ENCODE measurements at places on chromosomes 2 and 18.

DNA sequence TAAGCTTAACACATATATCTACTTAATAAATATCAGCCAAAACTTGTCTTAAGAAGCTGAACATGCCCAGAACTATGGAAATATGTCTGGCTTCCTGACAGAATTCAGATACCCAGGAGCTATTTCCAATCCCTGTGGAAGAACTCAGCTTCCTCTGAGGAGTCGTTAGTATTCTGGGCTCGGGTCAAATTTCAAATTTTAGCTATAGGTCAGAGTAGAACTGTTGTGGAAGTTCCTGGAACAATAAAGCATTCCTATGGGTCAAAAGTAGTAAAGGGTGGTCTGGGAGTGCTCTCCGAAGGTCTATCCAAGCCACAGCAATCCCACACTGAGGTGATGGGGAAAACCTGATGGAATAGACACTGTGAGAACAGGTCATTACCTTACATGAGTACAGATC lies 342.7 kb upstream of the CHST9 start:
- no peak for DNase-seq

DNA sequence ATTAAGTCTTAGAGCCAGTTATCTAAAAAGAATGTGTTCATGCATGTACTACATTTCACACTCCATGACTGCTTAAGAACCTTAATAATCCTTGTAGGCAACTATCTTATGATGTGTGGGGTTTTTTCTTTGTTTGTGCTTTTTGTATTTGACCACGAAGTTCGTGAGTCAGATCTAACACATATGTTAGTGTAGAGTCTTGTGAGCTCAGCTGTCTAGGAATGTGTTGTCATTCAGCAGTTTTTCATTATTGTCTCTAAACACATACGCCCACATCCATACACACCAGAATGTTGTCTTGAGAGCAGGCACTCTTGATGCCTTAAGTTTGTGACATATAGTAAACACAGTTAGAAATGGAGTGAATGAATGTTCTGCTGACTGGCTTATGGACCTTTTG lies 38.4 kb downstream of the CAB39 start:
- DNase-seq = no peak

DNA sequence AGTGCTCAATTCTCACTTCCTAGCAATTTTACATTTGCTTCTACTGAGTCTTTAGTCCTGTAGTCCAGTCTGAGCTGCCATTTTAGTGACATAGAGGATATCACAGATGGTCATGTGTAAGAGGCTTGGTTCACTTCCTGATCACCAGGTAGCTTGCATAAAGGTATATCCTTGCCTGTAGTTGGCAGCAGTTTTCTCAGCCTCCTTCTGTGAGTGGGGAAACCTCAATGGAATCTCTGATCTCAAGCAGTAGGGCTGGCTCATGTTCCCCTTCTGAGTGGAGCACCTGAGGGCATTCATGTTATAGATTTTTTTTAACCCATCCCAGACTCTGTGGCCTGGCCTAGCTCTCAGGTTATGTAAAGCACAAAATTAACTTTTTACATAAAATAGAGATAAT lies 278.4 kb downstream of the RDH14 start:
- no peak for DNase-seq

- no peak for DNase-seq
Measured at GRCh38 chr18:13216711-13217465, 1.7 kb upstream of the LDLRAD4 start.

- no peak for DNase-seq
Measured at GRCh38 chr2:189614585-189614984, 34.0 kb upstream of the SLC40A1 start.

DNA sequence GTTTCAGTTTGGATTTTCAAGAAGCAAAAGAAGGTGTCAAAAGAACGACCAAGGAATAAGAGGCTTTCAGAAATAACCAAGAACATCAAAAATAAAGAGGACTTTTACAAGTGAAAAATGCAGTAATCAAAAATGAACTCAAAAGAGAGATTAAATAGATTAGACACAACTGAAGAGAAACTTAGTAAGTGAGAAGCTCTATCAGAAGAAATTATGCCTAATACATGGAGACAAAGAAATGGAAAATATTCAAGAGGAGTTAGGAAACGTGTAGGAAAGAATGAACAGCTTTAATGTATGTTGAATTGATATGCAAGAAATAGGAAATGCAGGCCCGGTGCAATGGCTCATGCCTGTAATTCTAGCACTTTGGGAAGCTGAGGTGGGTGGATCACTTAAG lies 145.8 kb downstream of the ACOXL start:
- no peak for DNase-seq

DNA sequence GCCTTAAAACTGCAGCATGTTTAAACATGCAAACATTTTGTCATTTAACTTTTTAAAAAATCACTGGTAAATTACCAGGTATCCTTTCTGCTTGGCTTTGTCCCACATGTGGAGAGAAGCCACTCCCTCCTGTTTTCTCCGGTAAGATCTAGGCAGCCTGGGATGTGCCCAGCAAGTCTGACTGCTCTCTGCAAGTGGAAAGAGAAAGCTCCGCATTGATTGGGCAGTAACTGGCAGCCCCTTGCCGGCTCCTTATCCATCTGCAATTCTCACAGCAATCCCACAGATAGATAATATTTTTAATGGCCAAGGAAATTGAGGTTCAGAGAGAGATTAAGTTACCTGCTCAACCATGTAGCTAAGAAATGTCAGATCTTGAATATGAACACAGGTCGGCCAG lies 136.1 kb downstream of the TMEM200C start:
- DNase-seq = no peak

- no peak for DNase-seq
Measured at GRCh38 chr2:64615192-64615763, 38.4 kb downstream of the SERTAD2 start.

DNA sequence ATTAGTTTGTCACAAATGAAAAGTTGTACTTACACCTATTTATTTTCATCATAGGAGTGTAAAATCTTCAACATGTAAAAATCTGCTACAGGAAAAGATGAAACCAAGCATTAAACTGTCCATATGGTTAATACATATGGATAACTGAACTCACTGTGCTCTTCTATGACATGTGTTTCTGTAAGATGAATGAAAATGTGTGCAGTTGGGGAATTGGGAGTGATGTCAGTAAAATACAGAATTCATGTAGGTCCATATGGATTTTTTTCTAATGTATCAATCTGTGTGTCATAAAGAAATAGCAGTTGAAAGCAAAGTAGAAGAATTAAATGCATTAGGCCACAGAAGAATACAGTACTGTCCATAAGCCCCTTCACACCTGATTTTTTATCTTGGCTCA lies 178.4 kb upstream of the COL3A1 start:
- DNase-seq = no peak

- DNase-seq = no peak
Measured at GRCh38 chr2:239121600-239122012, 273.7 kb downstream of the TWIST2 start.

DNA sequence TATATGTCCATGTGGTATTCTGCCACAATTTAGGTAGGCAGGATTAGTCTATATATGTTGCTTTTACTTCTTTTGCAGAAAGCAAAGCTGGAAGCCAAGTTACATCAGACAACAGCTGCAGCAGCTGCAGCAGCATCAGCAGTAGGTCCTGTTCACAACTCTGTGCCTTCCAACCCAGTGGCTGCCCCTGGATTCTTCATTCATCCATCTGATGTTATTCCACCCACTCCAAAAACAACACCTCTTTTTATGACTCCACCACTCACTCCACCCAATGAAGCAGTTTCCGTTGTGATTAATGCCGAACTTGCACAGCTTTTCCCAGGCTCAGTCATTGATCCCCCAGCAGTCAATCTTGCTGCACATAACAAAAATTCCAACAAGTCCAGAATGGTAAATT lies 107.6 kb downstream of the BIRC6 start:
- no peak for DNase-seq

- DNase-seq = no peak
Measured at GRCh38 chr2:196961889-196962288, 35.4 kb upstream of the PGAP1 start.

DNA sequence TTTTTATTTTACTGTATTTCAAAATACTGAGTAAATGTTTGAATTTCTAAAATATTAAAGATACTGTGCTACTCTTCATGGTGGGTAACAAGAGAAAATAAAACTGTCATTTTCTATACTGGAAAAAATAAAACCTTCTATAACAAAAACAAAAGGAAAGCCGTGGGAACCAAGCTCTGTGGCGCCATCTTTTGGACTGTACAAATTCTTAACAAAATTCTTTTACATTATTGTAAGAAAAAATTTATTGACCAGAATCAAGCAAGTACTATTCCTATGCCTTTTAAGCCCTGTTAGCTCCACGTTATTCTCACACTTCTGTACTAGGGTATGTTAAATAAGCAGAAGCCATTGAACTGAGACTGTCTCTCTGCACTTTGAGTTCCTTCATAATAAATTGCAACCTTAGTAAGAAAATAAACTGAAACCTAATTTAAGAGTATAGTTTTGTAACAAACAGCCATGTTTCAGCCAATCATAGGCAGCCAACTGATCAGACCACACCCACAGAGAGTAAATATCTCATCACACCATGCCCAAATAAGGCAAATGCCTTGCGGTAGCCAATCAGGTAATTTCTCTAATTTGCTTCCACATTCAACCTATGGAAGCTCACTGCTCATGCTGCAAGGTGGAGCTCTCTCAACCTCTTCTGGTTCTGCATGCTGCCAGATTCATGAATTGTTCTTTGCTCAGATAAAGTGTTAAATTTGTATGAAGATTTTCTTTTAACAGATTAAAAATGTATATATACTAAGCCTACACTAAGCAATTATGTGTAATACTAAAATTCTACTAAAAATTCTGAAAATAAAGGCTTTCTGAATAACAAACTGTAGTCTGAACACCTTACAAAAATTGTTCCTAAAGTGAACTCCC lies 42.2 kb downstream of the HIBCH start:
- no peak for DNase-seq

DNA sequence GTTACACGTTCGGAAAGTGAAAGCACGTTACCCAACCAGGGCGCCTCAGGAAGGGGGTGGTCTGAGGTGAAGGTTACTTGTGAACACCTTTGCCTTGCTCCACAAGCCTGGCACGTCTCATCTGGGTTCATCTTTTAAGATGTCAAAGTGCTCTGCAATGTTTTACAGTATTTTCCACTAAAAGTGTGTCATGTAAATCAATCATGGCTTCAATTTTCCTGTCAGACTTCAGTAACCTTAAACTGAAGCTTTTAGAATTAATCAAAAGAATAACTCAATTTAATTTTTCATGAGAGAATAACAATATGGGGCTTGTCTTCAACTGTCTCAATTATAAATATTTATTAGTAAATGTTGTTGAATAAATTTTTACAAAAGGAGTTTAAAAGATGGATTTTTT lies 93.3 kb upstream of the FANCL start:
- DNase-seq = no peak

GRCh38 chr2:53366543-53366942 lies 401.1 kb upstream of the CHAC2 start:
- no peak for DNase-seq

- DNase-seq = no peak
Measured at GRCh38 chr18:74996996-74997395, 211.9 kb downstream of the PTGR3 start.

DNA sequence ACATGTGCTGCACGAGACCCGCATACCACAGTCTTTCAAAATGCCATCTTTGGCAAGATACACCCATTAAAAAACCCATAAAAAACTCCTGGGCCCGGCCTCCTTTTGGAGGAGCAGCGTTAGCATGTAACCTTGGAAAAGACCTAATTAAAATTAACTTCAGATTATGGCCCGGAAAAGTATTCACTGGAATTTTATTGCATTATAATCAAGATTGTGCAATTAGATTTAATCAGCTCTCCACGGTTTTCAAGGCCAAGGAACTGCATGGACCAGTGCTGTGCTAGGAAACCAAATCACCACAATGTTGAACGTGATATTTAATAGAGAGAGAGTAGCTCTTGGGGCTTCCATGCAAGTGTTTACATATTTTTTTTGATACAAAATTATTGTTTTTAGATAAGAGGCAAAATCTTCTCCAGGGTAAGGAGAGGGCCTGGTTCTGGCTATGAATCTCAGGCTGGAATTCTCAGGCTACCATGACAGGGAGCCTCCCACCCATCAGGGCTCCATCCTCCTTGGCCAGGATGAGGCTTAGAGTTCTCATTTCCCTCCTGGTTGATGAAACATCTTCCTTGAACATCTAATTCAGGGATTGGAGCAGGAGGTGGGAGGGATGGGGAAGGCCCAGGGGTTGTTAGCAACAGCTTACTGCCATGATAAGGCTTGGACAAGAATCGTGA lies 82.0 kb upstream of the TTC39C start:
- DNase-seq = no peak

DNA sequence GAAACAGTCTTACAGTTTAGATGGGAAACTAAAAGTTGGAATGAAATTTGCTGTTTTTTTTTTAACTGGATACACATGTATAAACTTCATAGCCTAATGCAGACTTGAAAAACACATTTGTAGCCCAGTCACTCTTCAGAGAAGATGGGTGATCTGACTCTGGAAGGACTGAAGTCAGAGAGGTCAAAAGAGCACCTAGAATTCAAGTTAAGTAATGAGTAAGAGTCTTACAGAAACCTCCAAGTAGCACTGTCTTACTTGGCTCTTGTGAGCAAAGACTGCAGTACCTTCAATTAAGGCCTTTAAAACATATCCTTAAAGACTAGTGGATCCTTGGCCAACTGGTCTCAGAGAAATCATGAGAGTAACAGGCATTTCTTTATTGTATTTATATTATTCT lies 41.9 kb downstream of the TRAPPC8 start:
- DNase-seq = no peak

DNA sequence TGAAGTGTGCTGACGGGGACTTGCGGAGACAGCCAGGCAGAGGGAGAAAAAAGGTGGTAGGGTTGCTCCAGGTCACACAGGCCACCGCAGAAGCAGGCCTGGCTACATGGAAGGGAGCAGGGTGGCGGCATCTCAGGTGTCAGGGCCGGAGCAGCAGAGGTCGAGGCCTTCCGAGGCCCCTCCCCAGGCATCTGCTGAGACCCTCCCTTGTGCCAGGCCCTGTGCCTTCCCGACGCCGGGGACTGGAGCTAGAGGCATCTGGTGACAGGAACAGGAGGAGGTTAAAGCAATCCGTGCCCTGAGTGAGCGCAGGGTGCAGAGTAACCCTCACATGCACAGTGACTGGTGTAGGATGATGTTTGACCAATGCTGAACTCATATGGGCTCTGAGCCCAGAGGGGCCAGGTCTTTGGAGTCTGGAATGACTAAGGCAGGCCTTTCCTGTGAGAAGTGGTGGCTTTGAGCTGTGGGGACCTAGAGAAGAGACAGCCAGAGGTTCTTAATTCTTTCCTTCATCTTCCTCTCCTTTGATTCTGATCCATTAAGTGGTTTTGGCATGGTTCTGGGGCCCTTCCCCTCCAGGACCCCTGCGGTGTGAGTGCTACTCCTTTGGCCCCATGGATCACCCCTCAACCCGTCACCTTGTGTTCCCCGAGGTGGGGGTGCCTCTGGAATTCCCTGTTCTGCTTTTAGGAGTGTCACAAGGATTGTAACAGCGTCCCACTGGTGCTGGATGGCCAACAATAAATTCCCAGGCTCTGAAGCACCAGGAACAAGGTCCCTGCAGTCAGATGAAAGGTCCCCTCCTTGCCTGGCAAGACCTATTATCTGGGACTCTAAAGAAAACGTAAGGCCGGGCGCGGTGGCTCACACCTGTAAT lies 72.1 kb downstream of the KLHL29 start:
- DNase-seq = no peak
